ENCODE measurements at places on chromosomes 1 and 21. TPM values are rescaled to one million over a fixed set of nuclear protein-coding genes. Genes with fewer than 3 reads are reported as not detected.
A peak's percentile ranks its signal among the peaks of the same experiment; 100 is the strongest.

- ATAC-seq: no peak
These were observed 31.6 kb upstream of the UBE2U start for GRCh38 chr1:64171797-64172281.

GRCh38 chr21:14762734-14763694 is 216.9 kb upstream of the SAMSN1 start:
- ATAC-seq: no peak

The ALX3 gene
- total RNA-seq: not detected

DNA sequence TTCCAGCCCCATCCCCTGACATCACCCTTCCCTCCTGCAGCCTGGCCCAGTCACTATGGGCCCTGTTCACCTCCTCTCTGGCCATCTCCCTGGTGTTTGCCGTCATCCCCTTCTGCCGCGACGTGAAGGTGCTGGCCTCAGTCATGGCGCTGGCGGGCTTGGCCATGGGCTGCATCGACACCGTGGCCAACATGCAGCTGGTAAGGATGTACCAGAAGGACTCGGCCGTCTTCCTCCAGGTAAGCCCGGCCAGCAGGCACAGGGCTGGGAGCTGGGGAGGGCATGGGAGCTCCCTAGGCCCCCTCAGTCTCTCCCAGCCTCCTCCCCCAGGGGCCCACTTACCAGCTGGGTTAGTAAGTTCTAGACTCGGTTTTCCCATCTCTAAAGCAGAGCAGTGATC is 52.1 kb downstream of the ELK4 start:
- ATAC-seq: no peak

DNA sequence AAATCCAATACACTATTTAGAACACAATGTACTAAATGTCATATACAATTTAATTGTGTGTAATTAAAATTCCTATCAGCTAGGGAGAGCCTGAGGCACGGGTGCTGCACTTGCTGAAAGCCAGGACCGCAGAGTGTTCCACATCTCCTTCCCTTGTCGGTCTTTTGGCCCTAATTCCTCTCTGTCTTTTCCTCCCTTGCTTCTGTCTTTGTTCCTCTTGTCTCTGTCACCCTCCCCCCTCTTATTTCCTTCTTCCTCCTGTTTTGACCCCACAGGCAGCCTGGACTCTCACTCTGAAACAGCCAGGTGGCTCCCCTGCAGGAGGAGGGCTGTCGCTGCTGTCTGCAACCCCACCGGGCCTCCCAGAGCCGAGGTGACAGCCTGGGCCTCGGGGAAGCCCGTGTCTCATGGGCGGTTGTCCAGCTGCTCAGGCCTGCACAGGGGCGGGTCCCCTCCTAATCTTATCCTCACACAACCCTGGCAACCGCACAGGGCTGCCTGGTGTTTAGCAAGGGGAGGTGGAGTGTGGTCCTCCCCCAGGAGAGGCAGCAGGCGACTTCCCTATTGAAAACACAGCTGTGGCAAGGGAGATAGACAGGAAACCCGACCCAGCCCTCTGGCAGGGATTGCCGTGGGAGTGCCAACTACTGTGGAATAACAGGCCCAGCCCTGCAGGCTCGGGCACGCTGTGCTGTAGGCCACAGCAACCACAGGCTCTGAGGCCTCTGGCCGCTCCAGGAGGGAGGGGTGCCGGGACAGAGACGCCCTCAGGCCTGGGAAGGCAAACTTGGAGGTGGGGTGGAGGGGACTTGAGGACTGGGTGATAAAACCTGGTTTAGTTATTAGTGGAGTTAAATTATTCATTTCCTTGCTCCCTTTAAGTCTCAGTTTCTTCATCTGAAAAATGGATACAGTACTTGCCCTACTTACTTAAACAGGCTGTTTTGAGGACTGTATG is 68.8 kb upstream of the WDR26 start:
- peak; percentile 91 for ATAC-seq

DNA sequence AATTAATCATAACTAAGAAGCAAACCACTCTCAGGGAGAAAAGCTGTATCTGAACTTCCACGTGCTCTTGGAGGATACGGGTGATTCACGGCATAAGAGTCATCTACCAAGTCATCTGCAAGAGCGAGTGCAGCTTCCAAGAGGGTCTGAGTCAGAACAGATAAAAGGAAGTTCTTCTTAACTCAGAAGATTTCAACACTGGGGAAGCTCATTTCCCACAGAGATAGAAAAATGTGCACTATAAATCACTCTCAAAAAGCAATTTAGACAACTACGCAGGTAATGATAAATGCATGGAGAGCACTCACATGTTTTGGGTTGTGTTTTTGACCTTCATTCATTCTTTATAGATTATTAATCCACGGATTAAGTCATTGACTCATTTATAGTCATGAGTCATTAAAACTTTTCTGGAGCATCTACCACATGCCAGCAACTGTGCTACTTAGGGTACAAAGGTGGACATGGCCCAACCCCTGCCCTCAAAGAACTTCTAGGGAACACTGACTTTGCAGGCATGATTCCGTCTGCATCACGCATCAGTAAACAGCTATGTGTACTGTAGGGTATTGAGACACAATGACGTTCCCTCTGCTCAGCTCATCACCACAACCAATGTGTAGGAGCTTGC is 20.8 kb downstream of the KCNJ15 start:
- peak; percentile 92 for ATAC-seq
